Stimulated activated naive B cell treated with anti-CD40 and anti-IgM and Interleukin-4, amounts not matched to agents 10 μg/mL and 1 μg/mL and 100 μg/mL, for 72 hours (primary cell): ENCODE measurements at places on chromosomes 6 and 20.

GRCh38 chr6:67141005-67141404 is 1434.0 kb upstream of the EYS start:
- DNase-seq: no peak

DNA sequence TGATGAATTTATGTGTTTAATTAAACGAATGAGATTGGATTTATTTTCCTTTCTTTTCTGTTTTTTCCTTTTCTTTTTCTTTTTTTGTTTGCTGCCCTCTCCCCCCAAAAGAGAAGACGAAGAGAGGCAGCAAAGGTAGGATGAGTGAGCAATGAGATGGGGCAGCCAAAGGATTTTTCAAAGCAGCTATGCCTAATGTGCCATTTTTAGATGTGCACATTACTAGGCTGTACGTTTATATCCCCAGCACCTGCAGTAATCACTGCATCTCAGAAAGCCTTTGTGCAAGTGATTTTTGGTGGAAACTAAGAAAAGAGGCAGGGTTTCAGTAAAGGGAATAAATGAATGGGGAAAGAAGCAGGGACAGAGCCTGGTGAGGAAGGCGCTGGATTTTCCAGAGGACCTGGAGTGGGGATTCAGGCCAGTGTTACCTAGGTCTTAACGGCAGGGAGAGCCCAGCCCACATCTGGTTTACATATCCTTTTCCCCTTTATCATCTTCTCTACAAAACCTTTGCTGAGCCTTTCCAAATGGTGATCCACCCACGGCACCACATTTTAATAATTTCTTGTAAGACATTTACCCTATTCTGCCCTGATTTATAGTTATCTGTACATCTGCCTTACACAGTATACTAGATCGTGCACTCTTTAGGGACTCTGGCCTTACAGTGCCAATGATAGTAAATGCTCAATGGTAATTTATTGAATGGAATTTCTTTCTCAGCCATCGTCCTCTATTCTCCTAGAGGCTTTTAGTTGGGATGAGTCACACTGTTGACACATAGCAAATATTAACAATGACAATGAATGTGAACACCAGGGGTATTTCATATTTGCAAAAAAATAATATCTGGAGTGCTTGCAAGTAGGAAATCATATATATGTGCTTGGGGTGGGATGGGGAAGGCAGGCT is 38.3 kb upstream of the ATXN1 start:
- no peak for DNase-seq

GRCh38 chr6:52403627-52404026 is 16.5 kb upstream of the EFHC1 start:
- no peak for DNase-seq

DNA sequence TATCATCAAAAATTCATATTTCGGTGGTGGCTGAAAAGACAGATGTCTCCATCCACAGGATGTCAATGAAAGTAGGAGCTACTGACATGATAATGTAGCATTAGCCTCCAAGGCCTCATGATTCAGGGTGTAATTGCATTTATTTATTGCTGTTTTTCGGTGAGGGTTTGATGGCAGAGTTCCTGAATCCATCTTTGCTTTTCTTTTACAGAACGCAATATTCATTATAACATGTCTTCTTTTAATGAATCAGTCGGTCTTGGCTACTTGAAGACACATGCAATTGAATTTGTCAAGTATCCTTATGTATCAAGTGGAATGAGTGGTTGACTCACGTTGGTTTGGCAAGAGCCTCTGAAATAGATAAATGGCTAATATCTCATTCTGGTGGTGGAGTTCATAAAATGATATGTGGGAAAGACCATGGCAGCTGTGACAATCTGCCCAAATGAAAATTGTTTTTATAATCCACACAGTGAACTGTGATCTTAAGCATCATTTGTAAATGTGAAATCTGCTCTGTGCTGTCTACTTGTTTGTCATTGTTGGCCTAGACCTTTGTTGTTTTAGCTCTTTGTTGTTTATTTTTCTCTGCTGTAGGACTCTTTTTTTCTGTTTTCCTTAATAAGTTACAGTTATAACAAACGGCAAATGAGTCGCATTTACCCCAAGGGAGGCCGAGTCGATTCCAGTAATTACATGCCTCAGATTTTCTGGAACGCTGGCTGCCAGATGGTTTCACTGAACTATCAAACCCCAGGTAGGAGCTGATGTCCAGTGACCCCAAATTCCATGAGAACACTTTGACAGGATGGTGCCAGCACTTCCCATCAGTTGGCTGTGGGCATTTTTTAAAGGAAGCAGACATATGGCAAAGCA is 105.7 kb upstream of the LAMP5 start:
- DNase-seq: no peak

- DNase-seq: no peak
These were observed 270.3 kb upstream of the ECI2 start for GRCh38 chr6:4405621-4406212.

DNA sequence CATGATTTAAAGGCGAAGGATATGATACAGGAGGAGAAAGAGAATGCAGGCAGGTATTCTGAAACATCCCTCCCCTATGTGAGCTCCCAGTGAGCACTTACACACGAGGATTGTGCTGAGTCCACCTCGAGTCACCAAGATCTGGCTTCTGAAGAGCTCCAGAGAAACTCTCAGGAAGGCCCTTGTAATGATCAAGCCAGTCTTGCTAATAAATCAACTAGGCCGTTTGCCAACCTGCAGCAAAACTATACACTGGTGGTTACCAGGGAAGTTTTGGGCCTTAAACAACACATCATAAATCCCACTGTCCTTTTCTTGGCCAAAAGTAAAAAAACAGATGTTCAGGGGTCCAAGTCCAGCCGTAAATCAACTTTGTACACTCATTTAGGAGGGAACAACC is 79.2 kb downstream of the STXBP5 start:
- DNase-seq: no peak

DNA sequence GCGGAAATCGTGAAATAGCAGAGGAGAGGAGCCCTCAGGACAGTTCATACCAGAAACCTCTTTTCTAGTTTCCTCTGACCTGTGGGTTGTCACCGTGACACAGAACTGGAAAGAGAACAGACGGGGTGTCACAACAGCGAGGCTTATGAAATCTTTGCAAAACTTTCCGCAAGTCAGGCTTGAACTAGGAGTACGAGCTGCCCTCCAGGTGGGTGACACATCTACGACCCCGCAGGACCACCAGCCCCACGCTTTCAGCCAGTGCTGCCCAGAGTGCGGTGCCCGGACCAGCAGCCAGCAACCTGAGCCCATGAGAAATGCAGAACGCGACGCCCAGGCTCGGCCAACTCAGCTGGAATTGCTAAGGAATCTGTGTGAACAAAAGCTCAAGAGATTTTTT is 30.8 kb downstream of the WRNIP1 start:
- DNase-seq: no peak

DNA sequence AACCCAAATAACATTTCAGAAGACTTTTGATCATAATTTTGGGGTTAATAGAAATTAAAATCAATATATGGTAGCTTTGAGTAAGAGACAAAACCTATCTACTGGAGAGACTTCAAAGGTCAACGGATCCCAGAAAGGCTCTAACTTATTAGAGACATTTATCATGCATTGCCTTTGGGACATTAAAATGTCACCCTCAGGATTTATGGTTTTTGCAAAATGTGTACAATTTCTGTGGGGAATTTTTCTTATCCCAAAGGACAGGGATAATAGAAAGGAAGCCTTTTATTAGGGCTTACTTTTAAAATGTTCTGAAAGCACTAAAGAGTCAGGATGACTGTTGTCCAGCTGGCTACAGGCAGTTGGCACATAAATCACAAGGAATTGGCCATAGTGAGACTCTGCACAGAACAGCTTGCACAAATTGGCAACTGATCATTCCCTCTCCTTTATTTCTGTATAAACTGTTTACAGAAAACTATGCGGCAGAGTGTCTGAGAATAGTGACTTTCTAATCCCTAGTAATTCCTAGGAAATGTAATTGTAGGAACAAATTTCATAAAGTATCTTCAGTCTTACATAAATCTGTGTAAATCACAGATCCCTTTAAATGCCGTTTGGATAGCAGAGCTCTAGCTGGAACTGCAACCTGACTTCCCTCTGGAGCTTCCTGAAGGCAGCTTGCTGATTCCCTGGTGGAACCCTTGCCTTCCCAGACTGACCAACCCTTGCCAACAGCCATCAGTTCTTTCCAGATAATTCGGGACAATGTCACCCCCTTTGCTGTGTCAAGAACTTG is 201.1 kb upstream of the PREP start:
- no peak for DNase-seq

DNA sequence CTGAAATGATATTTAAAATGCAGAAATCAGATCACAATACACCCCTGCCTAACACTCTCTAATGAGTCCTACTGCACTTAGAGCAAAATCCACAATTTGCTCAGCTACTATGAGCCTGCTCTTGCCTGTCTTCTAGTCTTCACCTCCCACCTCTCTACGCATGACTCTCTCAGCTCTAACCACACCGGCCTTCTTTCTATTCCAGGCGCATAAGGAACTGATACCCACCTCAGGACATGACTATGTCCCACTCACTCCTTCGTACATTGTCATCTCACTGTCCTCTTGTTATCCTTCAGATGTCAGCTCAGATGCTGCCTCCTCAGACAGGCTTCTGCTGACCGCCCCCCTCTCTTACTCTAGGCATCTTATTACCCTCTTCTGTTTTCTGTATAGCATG is 201.0 kb upstream of the FLRT3 start:
- no peak for DNase-seq

DNA sequence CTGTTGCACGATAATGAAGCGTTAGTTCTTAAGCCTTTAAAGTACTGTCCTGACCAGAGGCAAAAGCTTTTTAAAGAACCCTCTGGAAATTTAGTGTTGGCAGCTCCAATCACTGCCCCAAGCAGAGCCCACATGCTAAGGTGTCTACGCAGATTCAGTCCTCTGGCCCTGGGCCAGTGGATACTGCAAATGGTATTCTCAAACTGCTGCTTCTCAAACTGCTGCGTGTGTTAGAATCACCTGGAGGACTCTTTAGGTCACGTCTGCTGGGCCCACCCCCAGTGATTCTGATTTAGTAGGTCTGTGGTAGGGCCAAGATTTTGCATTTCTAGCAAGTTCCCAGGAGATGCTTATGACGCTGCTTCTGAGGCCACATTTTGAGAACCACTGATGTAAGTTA is 96.0 kb upstream of the CCDC28A start:
- no peak for DNase-seq

GRCh38 chr20:24470746-24471582 is 1.5 kb downstream of the SYNDIG1 start:
- no peak for DNase-seq

DNA sequence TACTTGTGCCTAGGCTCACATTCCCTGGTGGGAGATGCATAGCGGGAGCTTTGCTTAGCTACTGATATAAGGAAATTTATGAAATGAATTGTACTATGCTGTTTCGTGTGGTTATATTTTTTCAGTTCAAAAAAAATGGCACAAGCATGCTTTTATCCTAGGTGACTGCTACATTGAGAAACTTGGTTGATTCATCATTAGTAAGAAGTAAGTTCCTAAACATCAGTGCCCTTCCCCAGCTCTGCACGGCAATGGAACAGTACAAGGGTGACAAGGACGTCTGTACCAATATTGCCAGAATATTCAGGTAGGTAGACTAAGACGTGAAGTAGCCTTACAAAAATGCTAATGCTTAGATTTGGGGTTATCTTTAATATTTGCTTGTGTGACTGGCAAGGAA is 79.7 kb downstream of the ARMC2 start:
- no peak for DNase-seq

DNA sequence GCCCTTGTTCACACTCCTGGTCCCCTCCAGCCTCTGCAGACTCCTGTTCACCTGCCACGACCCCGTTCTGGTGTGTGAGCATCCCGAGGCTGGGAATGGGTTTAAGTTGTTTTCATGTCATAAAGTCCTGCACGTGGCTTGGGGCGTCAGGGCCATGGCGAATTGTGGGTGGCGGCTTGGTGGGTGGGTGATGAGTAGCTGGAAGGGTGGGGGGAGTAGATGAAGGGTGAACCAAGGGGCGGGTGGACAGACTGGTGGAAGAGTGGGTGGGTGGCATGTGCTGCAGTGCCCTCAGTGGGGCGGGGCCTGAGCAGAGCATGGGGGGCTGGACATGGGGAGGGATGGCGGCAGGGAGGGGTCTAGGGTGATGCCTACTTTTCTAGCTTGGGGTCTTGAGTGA is 54.3 kb downstream of the DLGAP4 start:
- no peak for DNase-seq

DNA sequence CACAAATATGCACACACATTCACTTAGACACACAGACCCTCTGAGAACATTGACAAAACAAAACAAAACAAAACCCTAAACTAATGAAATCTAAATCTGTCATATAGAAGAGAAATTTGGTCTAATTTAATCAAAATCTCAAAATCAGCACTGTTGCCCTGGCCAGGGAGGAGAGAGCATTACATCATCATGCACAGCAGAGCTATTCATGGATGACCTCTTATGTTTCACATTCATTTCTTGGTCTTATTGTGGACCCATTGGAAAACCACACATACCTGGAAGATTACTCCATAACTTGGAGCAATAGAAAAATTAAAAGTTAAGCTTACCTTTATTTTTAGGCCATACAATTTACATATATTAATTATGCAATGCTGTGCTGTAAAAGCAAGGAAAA is 1223.6 kb upstream of the GJE1 start:
- DNase-seq: no peak

GRCh38 chr6:25324066-25324762 is 45.0 kb downstream of the CARMIL1 start:
- DNase-seq: no peak

DNA sequence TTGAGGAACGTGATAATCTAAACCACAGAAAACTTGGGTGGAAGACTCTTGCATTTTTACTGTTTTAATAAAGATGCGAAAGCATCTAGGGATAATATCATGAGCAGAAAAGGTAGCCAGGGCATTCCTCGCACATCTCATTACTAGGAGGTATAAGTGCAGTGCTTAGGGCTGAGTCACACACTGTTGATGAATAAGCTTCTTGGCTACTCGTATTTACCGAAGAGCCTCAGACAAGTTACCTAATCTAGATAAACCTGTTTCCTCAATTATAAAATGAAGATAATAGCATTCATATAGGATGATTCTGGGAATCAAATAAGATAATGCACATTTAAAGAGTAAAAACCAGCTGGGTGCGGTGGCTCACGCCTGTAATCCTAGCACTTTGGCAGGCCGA is 780 bp upstream of the KIAA0319 start:
- DNase-seq: no peak

DNA sequence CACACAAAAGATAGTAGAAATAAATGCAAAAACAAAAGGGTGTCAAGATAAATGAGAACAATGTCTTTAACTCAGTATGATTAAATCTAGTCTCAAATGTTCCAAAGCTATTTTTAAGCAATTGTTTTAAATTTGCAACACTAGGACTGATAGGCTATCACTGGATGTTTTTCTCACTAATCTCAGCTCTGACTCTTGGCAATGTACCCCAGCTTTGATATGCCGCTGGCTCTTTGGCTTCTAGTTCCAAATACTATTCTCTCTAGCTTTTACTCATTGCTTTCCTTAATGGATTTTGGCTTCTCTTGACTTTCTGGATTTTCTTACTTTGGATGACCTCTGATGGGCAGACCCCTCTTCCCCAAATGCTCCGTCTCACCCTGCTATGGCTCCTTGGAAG is 116.0 kb upstream of the SLC35B3 start:
- DNase-seq: no peak
